ENCODE measurements at places on chromosomes 4 and X.
A peak's percentile ranks its signal among the peaks of the same experiment; 100 is the strongest.

- DNase-seq = no peak
These were observed 15.2 kb downstream of the USP53 start for GRCh38 chr4:119227690-119228089.

GRCh38 chrX:40966213-40966820, 118.9 kb upstream of the USP9X start:
- DNase-seq = no peak

GRCh38 chr4:36316607-36317006, 35.2 kb downstream of the DTHD1 start:
- peak; percentile 45 for DNase-seq

- DNase-seq = no peak
These were observed 436.2 kb downstream of the TLL1 start for GRCh38 chr4:166309286-166309685.

- DNase-seq = no peak
These were observed 340.8 kb downstream of the GRXCR1 start for GRCh38 chr4:43233321-43233720.

DNA sequence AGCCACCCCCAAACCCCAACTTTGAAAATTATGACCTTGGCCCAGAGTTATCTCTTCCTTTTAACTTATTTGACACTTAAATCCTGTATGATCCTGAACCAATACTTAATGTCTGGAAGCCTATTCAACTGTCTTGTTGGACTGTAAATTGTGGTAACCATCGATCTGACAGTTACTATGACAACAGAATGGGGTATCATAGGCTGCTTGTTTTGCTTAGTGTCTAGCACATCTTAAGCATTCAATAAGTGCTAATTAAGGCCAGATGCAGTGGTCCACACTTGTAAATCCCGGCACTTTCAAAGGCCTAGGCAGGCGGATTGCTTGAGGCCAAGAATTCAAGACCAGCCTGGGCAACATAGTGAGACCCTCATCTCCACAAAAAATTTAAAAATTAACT, 175.0 kb downstream of the APBB2 start:
- DNase-seq = no peak

DNA sequence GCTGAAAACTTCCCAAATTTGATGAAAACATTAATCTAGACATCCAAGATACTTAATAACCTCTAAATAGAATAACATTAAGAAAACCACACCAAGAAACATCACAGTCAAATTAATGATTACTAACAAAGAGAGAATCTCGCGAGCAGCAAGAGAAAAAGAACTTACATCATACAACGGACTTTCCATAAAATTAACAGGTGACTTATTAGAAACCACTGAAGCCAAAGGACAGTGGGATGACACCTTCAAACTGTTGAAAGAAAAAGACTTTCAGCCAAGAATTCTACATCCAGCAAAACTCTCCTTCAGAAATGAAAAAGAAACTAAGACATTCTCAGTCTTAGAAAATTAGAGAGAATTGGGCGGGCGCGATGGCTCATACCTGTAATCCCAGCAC, 232.0 kb downstream of the SNCA start:
- no peak for DNase-seq

- no peak for DNase-seq
These were observed 112.5 kb downstream of the PCDH7 start for GRCh38 chr4:30832639-30833038.

- DNase-seq = no peak
These were observed 72.0 kb downstream of the FAT1 start for GRCh38 chr4:186651624-186652023.

GRCh38 chrX:149074398-149074797, 430.7 kb downstream of the IDS start:
- peak; percentile 50 for DNase-seq

DNA sequence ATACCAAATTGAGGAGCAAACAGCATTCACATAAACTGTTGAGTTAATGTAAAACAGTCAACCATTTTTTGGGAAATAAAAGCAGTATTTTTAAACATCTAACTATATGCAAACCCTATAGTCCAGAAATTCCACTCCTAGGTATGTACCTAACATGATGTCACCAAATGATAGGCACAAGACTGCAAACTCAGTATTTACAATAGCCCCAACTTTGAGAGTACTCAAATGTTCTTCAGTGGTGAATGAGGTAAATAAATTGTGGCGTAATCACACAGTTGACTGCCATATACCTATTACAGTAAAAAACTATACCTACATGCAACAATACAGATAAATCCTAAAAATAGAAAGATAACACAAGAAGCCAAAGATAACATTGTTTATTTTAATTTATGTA, 1243.8 kb upstream of the ADGRL3 start:
- no peak for DNase-seq

GRCh38 chr4:143701365-143701764, 890 bp upstream of the FREM3 start:
- no peak for DNase-seq

DNA sequence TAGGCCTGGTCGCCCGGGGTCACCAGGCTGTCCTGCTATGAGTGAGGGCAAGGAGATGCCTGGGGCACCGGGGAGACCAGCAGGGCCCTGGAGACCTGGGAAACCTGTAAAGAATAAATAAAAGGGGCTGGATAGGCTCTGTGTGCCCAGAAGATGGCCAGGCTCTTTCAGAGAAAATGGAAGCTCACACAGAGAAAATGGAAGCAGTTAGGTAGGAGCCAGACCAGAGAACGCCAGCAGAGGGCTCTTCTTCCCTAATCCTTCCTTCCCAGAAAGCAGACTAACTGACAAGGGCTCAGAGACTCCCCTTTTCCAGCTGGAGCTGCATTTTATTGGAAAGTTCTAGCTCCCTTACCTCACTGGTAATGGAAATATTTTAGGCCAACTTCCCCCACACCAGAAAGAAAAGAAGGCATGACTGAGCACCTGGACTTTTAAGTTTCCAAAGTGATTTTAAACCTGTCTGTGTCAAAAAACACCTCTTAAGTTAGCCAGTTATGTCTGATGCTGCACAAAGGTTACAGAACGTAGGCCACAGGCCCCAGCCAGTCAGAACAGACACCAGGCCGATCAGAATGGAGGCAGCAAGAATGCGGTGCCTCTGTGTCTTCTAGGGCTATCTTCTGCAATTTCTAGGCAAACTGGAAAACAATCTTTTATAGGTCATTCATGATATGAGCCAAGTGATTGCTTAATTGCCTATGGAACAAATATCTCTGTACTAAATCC, 74.0 kb downstream of the ATG4A start:
- DNase-seq = no peak

- no peak for DNase-seq
These were observed 68.0 kb upstream of the MAP9 start for GRCh38 chr4:155444721-155445120.

DNA sequence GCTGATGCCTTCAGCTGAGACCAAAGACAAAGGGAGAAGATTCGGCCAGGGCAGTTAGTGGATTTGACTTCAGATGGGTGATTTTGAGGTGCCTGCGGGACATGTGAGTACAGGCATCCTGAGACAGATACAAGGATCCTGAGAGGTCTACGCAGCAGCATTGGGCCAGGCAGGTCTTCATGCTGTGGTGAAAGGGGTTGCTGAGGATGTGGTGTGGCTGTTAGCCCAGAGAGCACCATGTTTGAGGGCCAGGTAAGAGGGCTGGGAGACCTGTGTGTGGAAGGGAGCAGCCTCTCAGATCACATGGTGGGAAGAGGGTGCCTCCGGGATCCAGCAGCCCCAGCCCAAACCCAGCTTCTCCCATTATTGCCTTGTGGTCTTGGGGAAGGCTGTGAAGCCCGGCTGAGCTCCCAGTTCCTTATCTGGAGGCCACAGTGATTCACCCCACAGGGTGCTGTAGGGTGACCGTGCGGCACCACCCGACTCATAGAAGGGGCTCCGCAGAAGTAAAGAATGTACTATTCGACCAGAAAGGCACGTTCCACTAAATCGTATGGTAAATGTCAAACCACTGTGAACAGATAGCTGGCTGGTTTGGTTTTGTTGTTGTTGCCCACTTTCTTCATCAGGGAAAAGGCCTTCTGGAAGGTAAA, 27.7 kb upstream of the TADA2B start:
- DNase-seq = no peak

GRCh38 chr4:24557026-24558025, 27.0 kb downstream of the DHX15 start:
- DNase-seq = peak; percentile 39

GRCh38 chr4:146522869-146523205, 1.1 kb upstream of the SLC10A7 start:
- no peak for DNase-seq

DNA sequence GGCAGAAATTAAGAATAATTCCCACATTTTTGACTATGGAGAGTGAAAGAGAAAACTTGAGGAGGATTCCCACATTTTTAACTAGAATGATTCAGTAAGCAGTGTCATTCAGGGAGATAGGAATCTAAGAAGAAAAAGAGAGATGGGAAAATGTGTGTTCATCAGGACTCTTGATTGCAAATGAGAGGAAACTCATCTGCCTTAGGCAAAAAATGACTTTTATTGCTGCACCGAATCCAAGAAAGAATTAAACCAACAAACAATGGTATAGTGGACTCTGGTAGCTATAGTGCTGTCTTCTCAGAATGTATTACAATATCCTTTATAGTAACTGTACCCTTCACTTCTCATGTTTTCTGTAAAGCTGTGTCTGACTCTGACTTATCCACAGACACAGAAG, 15.0 kb upstream of the TMEM144 start:
- no peak for DNase-seq

- no peak for DNase-seq
These were observed 586.0 kb downstream of the ACTRT1 start for GRCh38 chrX:127466211-127466610.

DNA sequence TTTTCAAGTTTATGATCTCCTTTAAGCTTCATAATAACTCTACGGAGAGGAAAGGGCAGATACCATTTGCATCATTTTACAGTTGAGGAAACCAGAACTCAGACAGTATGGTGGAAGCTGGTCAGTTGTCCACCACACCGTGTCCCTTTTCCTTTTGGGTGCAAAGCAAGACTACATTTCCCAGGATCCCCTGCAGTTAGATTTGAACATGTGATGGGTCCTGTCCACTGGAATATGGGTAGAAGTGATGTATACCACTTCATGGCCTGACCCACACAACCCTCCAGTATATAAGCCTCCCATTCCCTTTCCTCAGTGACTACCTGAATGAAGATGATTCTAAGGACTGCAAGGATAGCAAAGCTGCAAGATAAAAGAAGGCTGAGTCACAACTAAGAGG, 74.7 kb downstream of the BEND2 start:
- DNase-seq = no peak

DNA sequence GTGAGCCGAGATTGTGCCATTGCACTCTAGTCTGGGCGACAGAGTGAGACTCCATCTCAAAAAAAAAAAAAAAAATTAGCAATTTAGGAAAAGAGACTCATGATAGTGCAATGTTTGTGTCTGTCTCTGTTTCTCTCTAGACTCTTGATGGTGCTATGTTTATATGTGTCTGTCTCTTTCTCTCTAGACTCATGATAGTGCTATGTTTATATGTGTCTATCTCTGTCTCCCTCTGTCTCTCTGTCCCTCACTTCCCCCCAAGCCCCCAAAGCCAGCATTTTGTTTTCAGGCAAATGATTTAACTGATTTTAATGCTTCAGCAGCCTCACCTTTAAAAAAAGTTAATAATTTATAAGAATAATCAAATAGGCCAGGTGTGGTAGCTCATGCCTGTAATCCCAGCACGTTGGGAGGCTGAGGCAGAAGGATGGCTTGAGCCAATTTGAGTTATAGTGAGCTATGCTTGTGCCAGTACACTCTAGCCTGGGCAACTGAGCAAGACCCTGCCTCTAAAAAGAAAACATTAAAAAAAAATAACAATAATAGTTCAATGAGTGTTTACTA, 6.9 kb downstream of the MOB1B start:
- no peak for DNase-seq

- DNase-seq = peak; percentile 5
These were observed 16.0 kb downstream of the TNMD start for GRCh38 chrX:100600758-100601157.

DNA sequence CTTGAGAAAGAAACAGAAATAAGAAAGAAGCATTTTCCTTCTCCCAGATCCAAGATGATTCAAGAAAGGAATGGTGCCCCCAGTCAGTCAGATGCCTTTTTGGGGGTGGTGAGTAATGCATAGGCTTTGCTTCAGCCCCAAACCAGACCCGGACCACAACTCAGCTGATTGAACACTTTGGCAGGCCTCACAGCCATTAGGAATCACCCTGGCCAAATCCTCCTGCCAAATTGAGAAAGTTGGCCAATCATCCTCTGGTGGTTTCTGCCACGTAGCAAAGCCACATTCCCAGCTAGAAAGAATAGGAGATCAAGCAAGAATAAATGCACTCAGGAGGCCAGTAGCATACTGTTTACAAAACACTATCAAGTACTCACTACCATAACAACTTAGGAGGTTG, 33.7 kb downstream of the FRMD7 start:
- DNase-seq = no peak

DNA sequence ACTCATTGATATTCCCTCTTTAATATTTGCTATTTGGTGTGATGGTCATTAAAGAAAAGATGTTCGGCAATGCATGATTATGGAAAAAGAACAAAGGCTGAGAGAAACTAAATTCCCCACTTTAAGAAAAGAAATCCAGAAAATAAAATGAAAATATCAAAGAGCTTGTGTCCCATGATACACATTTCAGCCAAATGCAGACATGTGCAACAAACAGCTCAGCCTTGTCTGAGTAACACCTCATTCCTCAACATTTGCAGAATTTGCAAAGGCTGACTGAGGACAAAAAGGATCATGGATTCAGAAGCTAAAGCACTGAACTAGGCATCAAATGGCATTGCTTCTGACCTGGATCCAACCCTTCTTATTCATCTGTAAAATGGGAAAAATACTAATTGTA, 281.0 kb downstream of the RAB28 start:
- DNase-seq = no peak

GRCh38 chr4:169270810-169271691, at the start of gene SH3RF1:
Gene SH3RF1, minus strand, starts transcription at chr4:169270956. Its CDS starts 1,744 bp downstream, at chr4:169269212.
- DNase-seq = peak; percentile 56

DNA sequence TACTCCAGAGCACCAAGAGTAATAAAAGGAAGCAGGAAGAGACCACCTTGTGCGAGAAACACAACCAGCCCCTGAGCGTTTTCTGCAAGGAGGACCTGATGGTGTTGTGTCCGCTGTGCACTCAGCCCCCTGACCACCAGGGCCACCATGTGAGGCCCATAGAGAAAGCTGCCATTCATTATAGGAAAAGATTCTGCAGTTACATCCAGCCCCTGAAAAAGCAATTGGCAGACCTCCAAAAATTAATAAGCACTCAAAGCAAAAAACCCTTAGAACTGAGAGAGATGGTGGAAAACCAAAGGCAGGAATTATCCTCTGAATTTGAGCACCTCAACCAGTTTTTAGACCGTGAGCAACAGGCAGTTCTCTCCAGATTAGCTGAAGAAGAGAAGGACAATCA, 5.7 kb downstream of the TRIM75 start:
- DNase-seq = no peak

- no peak for DNase-seq
These were observed 148.0 kb upstream of the STX18 start for GRCh38 chr4:4689694-4690440.

DNA sequence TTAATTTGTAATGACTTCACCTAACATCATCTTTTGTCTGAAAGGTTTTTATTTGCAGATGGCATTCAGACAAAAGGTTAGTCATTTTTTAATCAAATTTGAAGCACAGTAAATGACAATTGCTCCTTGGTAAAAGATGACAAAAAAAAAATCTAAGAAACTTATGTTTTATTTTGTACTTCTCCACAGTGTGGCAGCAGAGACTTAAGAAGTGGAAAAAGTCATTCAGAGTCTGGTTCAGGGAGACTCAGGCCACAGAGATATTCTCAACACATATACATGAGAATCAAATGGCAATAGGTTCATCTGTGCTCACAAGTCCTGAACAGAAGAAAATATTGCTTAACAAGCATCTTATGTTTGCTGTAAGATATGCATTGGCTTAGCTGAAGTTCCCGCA, 436.2 kb downstream of the KCNIP4 start:
- no peak for DNase-seq

GRCh38 chr4:21181716-21182115, 481.5 kb downstream of the PACRGL start:
- DNase-seq = no peak
